ENCODE measurements at places on chromosomes 12 and 14.

GRCh38 chr14:75454963-75455546, 27.2 kb downstream of the JDP2 start:
- no peak for DNase-seq

- DNase-seq = no peak
Measured at GRCh38 chr14:24110060-24110459, 4.5 kb upstream of the DCAF11 start.

GRCh38 chr12:94285943-94286582, 137.7 kb downstream of the PLXNC1 start:
- no peak for DNase-seq

- no peak for DNase-seq
Measured at GRCh38 chr12:130044991-130045621, 117.2 kb upstream of the FZD10 start.

GRCh38 chr12:121740847-121741246, 28.3 kb downstream of the TMEM120B start:
- no peak for DNase-seq

DNA sequence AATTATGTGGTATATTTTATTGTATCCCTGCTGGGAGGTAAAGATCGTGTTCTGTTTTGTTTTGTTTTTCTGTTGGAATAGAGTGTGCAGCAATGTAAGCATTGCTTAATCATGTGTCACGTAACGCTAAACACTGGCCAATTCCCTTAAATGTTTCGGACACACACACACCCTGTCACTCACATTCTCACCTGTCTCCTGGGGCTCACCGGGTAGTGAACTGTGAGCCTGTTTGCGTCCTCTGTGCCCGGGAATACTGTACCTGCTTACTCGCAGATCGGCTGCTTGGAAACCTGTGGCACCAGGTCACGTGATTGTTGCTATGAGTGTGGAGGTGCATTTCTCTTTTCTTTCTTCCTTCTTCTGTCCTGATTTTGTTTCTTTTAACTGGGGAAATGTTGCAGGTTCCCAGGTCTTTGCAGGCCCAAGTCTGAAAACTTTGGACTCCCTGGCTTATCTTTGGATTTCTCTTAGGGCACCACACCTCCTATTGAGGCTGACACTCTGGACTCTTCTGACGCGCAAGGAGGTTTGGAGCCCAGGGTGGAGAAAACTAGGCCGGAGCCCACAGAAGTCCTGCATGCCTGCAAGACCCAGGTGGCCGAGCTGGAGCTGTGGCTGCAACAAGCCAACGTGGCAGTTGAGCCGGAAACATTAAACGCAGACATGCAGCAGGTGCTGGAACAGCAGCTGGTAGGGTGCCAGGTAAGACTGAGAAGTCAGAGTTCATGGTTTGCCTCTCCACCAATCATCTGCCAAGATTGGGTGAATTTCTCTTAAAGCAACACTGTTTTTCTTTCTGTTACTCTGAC, 181.1 kb downstream of the ESR2 start:
- no peak for DNase-seq

DNA sequence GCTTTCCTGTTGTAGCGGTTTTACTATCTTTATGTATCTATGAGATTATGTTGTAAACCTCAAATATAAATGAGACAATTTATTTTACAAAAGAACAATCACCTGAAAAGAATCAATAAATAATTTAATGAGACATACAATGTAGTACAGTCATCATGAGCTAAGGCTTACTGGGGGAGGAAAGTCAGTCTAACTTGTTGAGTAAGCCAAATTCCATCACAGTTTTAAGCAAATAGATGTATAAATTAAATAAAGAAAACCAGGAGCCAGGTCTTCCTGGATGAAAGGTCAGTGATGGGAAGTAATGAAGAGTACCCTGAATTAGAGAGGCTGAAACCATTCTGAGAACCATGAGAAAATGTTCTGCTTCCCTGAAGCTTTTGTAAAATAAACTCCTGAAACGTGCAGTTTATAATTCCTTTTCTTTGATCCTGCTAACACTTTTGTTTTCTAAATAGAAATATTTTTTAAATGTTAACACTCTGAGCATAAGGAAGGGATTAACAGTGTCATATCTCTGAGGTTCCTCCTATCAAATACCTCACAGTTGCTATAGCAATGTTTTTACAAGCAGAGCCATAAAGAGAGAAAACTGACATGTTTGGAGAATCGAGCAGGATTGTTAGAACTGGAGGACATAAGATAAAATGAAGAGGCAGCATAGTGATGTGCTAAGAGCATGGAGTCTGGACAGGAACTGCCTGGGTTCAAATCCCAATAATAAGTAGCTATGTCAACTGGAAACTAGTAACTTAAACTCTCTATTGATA, 444.9 kb upstream of the FOXG1 start:
- no peak for DNase-seq

- no peak for DNase-seq
Measured at GRCh38 chr12:66047411-66048021, 83.0 kb downstream of the LLPH start.

GRCh38 chr12:101044512-101045059, 165.5 kb downstream of the SLC5A8 start:
- no peak for DNase-seq

GRCh38 chr12:103924761-103925641, 5.2 kb upstream of the HSP90B1 start:
- DNase-seq = peak; percentile 1

GRCh38 chr14:102927878-102928411, 5.5 kb downstream of the AMN start:
- no peak for DNase-seq

DNA sequence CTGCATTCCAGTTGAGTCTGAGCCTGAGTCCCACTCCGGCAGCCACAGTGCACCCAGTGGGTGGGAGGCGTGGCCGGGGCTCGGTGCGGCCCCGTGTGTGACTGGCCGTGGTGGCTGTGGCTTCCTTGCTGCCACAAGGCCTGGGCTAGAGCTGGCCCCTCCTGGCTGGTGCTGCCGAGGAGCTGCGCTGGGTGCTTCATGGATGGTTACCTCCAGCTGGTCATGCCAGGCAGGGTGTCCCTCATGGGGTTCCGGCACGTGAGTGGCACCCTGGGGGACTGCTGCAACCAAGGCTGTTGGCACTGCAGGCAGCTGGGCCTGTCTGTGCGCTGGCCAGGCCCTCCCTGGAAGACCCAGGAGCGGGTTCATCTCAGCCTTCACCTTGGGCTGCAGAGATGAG, 62.7 kb downstream of the KIF26A start:
- DNase-seq = no peak

- no peak for DNase-seq
Measured at GRCh38 chr12:10113075-10113474, 14.3 kb upstream of the CLEC1A start.

DNA sequence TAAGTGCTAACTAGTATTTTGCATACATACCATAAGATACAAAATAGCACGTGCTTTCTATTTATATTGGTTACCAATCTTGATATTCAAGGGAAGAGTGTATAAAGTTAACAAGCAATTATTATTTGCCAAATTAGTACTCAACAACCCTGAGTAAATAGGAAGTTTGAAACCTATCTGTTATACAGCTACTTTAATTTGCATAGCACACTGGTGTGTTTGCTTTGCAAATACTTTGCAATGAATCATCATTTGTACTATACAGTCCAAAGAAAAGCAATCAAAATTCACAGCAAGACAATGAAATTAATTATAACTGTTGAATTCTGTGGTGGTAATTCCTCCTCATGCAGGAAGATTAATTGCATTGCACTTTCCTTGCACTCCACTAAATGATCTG, 469.1 kb downstream of the PRKD1 start:
- no peak for DNase-seq

DNA sequence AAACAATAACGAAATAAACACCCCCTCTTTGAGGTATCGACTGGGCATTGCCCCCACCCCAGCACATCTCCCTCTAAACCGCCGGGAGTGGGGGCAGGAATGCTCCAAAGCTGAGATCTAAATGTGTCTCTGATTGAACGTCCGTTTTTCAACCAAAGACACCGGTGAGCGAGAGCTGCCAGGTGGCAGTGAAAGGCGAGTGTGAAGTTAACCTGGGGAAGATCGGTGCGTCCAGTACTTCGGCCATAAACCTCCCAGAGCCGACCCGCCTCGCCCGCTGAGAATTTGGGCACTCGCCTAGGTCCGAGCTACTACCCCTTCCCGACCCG, 625 bp downstream of the ANGEL1 start:
- no peak for DNase-seq

DNA sequence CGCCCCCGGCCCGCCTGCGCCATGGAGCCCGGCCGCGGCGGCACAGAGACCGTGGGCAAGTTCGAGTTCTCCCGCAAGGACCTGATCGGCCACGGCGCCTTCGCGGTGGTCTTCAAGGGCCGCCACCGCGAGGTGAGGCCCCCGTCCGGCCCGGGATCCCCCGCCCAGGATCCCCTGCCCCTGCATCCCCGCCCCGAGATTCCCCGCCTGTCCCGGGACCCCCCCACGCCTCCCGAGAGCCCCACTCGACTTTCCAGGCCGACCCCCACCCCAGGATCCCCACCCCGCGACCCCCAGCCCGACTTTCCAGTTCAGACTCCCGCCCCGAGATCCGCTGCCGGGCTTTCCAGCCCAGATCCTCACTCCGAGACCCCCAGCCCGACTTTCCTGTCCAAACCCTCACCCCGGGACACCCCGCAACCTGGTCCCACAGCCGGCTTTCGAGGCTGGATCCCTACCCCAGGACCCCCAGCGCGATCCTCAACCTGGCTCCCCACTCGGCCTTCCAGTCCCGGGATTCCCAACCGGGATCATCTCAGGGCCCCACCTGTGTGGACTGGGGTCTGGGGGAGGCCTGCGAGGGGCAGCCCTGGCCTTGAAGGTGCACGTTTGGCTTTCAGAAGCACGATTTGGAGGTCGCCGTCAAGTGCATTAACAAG, 688 bp downstream of the ULK1 start:
- no peak for DNase-seq

DNA sequence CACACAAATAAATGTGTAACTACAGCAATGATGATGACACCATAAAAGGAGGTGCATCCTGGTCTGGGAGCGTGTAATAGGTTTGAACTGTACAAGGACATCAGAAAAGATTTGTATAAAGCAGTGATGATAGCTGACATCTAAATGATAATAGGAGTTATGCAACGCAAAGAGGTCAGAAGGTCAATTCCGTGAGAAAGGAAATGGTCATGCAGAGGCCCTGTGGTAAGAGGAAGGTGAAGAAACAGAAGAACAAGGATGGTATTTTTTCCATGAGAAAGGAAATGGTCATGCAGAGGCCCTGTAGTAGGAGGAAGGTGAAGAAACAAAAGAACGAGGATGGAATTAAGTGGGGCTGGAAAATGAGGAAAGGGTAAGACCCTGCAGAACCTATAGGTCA, 106.7 kb upstream of the TMPO start:
- no peak for DNase-seq

DNA sequence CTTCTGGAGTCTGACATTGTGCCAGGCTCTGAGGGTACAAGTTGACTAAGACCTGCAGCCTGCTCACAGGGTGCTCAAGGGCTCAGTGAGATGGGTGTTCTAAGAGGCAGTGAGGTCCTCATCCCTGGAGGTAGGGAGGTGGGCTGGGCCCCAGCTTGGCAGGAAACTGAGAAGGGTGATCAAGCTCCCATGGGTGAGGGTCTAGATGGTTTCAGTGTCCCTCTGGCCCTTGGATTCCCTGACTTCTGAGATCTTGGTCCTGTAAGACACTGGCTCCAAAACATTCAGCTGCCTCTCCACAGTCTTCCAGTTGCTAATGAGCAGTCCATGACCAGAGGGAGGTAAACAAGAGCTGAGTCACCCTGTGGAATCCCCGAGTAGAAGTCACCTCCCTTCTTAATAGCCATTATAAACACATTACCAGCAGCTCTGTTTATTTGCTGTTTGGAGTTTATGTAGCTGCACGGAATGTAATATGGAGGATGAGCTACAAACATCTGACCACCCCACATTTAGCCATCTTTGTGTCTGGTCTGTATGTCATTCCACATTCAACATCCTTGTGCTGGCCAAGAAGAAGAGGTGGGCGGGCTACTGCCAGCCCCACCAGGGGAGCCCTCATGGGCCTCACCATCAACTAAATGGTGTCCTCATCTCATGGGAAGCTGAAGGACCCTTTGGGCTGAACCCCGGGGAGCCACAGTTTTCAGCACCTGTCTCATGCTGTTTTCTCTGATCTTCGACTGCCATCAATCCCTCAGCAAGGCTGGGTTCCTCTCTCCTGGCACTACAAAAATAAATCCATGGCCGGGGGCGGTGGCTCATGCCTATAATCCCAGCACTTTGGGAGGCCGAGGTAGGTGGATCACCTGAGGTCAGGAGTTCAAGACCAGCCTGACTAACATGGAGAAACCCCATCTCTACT, 37.2 kb upstream of the BDKRB2 start:
- DNase-seq = no peak

DNA sequence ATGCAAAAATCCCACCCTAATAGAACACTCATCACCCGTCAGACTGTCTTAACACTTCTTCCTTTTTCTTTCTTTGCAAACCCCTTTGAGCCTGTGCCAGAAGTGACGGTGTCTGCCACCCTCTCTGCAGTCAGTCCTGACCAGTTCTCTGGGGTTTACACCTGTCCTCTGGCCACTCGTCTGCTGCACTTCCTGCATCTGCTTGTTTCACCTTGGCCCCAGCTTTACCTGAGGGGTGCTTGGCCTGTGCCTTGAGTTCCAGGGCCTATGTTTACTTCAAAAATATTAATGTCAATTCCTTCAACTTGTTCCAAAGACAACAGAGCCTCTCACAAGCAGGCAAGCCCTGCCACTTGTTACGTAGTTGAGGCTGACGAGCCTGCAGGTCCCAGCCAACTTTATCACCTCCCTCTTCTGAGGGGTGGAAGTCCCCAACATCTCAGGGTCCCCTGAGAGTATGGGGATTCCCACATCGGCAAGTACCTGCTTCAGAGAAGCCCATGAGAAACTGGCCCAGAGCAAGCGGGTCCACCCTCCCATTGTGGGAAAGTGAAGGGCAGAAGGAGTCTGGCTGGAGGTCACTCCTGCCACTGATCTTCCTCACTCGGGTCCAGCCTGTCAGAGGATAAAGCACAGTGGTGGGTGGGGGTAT, 205.4 kb downstream of the DAD1 start:
- DNase-seq = no peak
